ENCODE measurements at places on chromosomes 4 and X.

GRCh38 chr4:83125738-83126141, 11.2 kb upstream of the PLAC8 start:
- no peak for DNase-seq

DNA sequence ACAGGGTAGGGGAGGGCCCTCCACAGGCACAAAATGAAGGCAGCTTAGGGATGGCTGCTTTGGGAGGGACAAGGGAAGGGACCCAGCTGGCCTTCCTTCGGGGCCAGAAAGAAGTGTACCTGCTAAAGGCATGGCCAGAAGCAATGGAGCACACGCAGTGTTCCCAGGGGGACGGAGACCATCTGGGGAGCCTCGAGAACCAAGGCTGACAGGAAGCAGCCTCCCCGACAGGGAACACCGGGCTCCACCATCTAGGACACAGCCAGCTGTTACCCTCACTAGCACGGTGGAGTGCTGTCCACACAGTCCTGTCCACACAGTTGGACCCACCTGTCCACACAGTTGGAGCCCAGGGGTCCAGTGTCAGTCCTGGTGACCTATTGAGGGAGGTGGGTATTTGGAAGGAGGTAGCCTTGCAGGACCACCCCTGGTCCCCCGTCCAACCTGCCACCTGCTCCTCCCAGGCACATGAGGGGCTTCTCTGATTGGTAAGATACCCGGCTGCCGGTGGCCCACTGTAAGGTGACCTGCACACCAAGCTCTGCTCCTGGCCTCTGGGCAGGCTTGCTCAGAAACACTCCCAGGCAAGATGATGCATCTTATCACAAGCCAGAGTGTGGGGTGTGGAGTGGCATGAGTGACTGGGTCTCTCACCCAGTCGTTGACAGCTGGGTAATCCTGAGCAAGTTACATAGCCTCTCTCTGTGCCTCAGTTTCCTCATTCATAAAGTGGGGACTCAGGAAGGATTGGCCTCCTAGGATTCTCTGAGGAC, 20.5 kb upstream of the AFAP1 start:
- DNase-seq, result no peak

- DNase-seq, result no peak
Observed at GRCh38 chr4:110005461-110006056, 92.9 kb downstream of the EGF start.

GRCh38 chr4:52889778-52890520, 27.8 kb downstream of the RASL11B start:
- no peak for DNase-seq

DNA sequence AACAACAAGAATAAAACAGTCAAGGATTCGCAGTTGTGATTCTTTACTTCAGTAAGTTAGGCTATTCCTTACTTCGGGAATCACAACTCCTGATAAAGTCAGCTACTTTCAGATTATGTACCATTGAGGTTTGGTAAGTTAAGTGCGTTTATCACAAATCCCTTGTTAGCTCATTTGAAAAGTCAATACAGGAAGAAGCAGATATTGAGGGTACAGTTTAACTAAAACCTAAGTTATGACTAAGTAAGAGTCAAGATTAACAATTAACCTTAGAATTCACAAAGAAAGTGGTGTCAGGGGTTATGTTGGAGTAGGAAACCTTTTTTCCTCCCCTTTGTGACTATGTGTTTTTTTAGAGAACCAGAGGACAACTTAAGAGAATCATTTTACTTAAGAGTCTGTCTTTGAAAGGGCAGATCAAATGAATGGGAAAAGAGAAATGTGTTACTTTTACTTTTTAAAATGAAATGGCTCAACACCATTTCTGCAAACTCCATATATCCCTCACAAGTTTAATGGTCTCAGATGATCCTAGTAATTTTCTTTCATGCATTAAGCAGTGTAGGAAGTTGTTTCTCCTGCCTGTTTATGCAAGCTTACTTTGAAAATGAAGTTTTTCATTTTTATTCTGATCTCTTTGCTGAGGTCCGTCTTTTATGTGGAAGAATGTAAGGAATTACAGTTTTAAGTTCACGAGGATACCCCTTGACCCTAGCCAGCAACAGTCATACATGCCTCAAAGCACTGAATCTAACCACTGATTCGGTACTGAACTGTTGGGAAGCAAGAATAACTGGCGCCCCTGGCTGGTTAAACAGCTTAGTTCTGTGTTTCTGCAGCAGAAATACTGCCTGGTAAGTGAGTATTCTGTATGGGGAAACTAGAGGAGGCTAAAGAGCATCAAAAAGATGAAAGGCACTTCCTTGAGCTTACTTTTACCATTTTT, 211.7 kb downstream of the SLC4A4 start:
- DNase-seq, result no peak

GRCh38 chr4:768995-769394, 56.9 kb downstream of the CPLX1 start:
- DNase-seq, result no peak

- DNase-seq, result no peak
Observed at GRCh38 chr4:149523039-149523438, 292.6 kb downstream of the IQCM start.

- DNase-seq, result no peak
Observed at GRCh38 chr4:96305030-96305429, 465.1 kb downstream of the PDHA2 start.

DNA sequence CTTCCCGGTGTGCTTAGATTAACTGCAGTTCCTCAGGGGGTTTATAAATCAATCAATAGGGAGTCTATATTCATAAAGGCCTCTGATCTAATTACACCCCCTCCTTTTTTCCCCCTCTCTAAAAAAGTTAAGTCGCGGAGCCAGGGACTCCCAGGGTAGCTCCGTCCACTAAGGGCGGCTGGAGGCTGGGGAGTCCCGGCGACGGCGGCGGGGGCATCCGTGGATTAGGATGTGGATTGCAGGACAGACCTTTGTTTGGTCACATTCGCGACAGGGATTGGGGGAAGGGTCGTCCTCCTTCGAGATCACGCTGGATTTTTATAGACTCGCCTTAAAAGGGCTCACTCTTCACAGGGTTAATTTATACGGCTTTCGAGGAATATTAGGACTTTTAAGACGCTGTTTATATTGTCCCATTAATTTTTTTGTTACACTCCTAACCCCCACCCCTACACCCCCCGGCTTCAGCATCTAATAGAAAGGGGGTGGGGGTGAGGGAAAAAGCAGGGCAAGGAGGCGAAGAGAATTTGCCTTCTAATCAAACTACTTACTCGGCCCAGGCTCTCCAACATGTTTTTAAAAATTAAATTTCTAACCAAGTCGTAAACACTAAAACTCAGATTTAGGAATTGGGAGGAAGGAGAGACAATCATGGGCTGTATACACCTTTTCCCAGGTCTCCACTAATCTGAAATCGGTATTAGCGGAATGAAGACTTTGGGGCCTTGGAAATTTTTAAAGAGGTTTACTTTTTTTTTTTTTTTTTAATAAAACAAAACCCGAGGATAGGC, 8.5 kb downstream of the PITX2 start:
- DNase-seq, result no peak

- no peak for DNase-seq
Observed at GRCh38 chr4:1495416-1496115, 89.3 kb upstream of the NKX1-1 start.

GRCh38 chr4:84498935-84499623, at the start of gene NKX6-1:
TSS of gene NKX6-1 (minus strand) at chr4:84499292. CDS start at chr4:84498228, 1,064 bp downstream.
- no peak for DNase-seq

DNA sequence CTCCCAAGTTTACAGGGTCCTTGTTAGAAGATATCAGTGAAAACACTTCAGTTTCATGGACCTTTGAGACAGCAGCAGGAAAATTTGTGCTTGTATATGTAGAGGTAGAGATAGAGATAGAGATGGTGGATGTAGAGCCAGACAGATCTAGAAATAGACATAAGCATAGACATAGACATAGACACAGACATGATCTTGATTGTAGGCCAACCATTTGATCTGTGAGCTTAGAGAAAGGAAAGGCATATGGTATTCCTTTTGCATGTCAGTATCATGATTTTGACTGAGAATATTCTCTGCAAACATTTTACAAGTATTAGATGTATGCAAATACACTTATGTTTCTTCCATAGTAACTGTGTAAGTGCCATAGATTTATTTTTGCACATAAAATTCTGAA, 65.0 kb downstream of the PRKG2 start:
- no peak for DNase-seq

DNA sequence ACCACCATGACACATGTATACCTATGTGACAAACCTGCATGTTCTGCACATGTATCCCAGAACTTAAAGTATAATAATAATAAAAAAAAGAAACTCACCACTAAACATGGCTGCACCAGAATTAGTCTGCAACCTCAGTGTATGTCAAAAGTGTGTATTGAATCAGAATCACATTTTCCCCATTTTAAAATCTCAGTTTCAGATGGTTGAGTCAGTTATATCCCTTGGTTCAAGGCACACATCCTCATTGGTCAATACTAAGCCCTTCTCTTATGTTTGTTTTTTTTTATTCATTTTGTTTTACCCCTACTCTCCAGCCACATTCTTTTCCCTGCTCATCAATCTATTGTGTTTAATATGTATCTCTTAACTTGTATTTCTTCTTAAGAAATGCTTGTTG, 57.8 kb upstream of the ANXA3 start:
- DNase-seq, result no peak

- DNase-seq, result no peak
Observed at GRCh38 chr4:85818700-85819099, 343.8 kb downstream of the ARHGAP24 start.

GRCh38 chr4:80202190-80202711, 4.9 kb downstream of the PRDM8 start:
- peak; percentile 69 for DNase-seq

DNA sequence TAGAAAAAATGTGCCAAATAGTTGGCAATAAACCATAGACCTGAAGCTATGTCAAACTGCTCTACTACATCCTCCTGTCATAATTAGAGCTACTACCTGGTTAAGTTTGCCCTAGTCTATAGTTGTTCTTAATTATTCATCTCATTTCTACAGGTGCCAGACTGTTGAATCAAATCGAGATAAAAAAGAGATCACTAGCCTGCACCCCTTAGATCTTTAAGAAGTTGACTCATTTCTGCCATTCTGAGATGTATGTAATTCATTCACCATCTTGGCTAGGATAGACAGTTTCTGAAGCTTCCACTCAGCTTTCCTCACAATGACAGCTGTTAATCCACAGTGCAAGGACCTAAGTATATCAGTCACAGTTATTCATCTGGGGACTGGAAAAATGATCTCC, 452.1 kb upstream of the BOD1L1 start:
- DNase-seq, result no peak

GRCh38 chr4:112897543-112897942, 151.9 kb upstream of the ANK2 start:
- DNase-seq, result no peak

DNA sequence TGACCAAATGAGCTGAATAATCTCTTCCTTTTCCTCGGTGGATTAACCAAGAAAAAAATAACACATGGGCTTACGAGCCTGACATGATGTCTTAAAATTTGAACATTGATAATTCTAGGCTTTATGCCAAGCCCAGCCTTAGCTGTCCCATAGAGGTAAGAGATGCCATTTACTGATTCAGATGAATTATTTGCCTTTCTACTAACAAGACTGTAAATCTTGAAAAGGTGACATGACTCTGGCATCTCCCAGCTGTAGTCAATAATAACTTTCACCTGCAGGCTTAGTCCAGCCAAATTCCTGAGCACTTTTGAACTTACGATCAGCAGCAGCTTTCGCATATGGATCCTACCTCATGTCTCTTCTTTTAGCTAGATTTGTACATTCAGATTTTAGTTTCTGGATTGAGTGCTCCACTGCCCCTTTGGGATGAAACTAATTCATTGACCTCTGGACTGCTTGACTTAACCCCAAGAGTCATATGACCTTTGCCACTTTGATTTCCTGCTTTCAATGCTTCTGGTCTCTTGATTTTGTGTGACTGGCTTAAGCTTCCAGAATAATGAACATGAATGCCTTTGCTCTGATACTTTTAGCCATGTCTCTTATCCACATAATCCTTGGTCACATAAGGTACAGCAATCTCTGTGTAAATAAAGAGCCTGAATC, 876.4 kb upstream of the SLIT2 start:
- DNase-seq, result no peak

DNA sequence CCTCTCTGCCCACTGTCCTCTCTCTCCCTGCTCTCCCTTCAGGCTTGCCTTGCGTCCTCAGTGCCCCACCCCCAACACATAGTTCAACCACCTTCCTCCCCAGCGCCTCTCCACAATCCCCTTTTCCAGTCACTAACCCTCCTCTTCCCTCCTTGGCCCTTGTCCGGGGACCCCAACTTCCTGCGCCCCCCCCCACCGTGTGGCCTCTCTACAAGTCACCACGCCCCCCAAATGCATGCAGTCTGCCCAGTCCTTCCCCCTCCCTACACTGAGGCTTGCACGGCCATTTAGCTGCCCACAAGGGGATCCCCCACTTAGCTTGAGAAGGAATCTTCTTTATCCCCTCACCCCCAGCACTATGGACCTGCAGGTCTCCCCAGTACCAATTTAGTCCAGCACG, 569 bp downstream of the CXCR3 start:
- DNase-seq, result no peak

- DNase-seq, result no peak
Observed at GRCh38 chrX:77003956-77004355, 443.2 kb upstream of the FGF16 start.

- DNase-seq, result no peak
Observed at GRCh38 chr4:119211867-119212233, 663 bp upstream of the USP53 start.

GRCh38 chr4:76200771-76201231, 12.8 kb downstream of the SCARB2 start:
- no peak for DNase-seq

GRCh38 chrX:16822723-16823122, 36.5 kb downstream of the TXLNG start:
- no peak for DNase-seq

GRCh38 chr4:25308306-25308705, 4.3 kb upstream of the ZCCHC4 start:
- DNase-seq, result no peak

- no peak for DNase-seq
Observed at GRCh38 chrX:12327836-12328235, 189.6 kb downstream of the FRMPD4 start.

DNA sequence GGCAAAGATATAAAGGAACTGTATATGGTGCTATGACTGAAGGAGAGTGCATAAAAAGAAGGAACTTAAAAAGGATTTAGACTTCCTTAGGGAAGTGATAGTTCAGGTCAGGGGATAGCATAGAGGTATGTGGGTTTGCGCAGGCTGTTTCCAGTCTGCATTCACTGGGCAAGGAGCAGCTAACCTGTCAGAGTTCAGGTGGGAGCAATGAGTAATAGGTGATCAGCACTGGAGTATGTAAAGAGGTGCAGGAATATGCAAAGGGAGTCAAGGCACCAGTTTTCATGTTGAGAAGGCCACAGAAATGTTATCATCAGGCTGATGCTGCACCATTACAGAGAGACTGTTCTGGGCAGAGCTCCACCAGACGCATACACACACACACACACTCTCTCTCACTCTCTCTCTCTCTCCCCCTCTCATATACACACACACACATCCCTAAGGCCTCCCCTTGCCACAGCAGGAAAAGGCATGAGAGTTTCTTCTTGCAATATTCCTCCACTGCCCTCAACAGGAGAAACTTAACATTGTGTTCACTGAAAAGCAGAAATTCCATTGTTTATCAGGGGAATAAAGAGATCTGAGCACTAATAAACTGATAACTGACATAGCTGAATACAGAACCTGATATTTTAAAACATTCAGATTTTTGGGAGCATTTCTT, 256.4 kb upstream of the GRID2 start:
- DNase-seq, result no peak

GRCh38 chr4:77635876-77636275, 30.3 kb downstream of the CXCL13 start:
- DNase-seq, result no peak

GRCh38 chr4:173181848-173182247, 13.2 kb downstream of the GALNT7 start:
- DNase-seq, result no peak

GRCh38 chrX:66408507-66408906, 230.4 kb downstream of the EDA2R start:
- no peak for DNase-seq
